Activated T-helper 1 cell treated with Interleukin-2 at 50 U/mL for 16 hours (primary cell): ENCODE measurements at places on chromosomes 7 and 10.

- no peak for DNase-seq
Measured at GRCh38 chr7:79377097-79377496, 76.4 kb downstream of the MAGI2 start.

GRCh38 chr7:54906963-54907362, 111.9 kb upstream of the EGFR start:
- no peak for DNase-seq

DNA sequence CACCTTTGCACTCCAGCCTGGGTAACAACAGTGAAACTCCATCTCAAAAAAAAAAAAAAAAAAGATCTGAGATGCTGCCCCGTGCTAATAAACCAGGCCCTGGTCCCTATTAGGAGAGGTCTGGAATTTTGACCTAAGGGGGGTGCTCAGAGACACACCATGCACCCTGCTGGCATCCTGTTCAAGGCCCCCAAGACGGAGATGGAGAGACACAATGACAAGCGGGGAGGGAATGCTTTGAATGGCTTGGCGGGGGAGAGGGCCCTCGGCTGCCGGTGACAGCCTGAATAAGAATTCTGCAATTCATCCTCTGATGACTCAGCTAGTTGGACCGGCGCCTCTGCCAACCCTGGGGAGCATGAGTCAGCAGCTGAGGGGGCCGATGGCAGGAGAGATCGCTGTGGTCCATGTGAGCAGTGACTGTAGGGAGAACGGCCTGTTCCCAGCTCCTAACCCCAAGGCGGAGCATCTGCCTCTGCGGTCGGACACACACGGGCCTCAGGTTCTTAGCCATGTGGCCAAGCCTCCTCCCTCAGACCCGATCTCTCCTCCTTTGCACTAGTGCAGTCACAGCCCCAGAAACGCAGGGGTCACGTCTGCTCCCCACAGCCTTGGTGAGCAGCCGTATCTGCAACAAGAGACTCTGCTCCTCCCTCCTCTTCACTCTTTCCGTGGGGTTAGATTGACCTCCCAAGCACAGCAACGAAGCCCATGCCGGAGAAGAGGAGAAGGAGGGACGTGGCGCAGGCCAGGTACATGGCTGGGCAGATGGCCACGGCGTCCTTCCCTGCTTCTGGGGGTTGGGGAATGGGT, 14.9 kb downstream of the TRIM56 start:
- DNase-seq = no peak

- no peak for DNase-seq
Measured at GRCh38 chr7:7118822-7119221, 63.5 kb upstream of the C1GALT1 start.

GRCh38 chr10:22434521-22434920, 89.2 kb downstream of the SPAG6 start:
- DNase-seq = no peak

GRCh38 chr7:41977151-41977651, 259.8 kb downstream of the GLI3 start:
- no peak for DNase-seq

- DNase-seq = no peak
Measured at GRCh38 chr7:82534684-82535083, 91.1 kb upstream of the CACNA2D1 start.

- DNase-seq = no peak
Measured at GRCh38 chr10:125772864-125773180, 2.8 kb downstream of the MMP21 start.

DNA sequence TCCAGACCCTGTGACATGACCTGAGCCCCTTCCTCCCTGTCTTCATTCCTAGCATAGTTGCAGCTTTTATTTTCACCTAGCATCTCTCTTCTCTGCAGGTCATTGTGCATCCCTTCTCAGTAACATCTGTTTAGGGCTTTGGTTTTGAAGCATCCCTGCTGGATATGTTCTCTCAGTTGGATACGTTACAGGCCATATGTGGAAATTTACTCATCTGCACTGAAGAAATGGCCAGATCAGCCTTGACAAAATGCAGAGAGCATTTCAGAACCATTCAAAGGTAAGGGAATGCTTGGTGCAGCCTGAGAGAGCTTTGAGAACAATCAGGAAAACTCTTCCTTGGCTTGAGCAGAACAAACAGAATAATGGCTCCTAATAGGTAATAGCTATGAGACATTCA, 647.0 kb downstream of the KCNMA1 start:
- no peak for DNase-seq

GRCh38 chr10:17209881-17210280, 8.4 kb upstream of the TRDMT1 start:
- DNase-seq = no peak

- DNase-seq = no peak
Measured at GRCh38 chr10:45997994-45998763, 25.9 kb downstream of the TIMM23 start.

DNA sequence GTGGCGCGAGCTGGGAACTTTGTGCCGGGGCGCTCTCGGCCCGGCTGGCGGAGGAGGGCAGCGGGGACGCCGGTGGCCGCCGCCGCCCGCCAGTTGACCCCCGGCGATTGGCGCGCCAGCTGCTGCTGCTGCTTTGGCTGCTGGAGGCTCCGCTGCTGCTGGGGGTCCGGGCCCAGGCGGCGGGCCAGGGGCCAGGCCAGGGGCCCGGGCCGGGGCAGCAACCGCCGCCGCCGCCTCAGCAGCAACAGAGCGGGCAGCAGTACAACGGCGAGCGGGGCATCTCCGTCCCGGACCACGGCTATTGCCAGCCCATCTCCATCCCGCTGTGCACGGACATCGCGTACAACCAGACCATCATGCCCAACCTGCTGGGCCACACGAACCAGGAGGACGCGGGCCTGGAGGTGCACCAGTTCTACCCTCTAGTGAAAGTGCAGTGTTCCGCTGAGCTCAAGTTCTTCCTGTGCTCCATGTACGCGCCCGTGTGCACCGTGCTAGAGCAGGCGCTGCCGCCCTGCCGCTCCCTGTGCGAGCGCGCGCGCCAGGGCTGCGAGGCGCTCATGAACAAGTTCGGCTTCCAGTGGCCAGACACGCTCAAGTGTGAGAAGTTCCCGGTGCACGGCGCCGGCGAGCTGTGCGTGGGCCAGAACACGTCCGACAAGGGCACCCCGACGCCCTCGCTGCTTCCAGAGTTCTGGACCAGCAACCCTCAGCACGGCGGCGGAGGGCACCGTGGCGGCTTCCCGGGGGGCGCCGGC, 870 bp downstream of the FZD1 start:
- DNase-seq = no peak

- no peak for DNase-seq
Measured at GRCh38 chr10:72487521-72487920, 132.8 kb upstream of the DNAJB12 start.

GRCh38 chr7:103686763-103687162, 240.8 kb upstream of the SLC26A5 start:
- DNase-seq = no peak

DNA sequence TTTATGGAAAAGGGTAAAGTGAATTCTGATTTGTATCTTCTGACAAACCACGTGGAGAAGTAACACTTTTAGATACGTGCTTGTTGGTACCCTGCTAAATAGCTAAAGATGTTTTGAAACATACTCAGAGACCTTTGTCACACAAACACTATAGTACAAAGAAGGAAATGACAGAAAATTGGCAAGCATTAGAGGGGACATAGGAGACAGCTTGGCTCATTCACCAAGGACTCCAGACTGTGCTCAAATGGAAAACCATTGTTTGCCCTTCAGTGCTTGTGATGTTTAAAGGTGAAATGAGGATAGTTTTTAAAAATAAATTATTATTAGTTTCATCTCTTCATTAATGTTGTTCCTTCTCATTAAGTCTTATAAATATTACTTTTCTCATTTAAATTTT, 34.0 kb upstream of the CD36 start:
- DNase-seq = no peak

- DNase-seq = no peak
Measured at GRCh38 chr7:143456992-143457793, 13.9 kb downstream of the TAS2R60 start.

DNA sequence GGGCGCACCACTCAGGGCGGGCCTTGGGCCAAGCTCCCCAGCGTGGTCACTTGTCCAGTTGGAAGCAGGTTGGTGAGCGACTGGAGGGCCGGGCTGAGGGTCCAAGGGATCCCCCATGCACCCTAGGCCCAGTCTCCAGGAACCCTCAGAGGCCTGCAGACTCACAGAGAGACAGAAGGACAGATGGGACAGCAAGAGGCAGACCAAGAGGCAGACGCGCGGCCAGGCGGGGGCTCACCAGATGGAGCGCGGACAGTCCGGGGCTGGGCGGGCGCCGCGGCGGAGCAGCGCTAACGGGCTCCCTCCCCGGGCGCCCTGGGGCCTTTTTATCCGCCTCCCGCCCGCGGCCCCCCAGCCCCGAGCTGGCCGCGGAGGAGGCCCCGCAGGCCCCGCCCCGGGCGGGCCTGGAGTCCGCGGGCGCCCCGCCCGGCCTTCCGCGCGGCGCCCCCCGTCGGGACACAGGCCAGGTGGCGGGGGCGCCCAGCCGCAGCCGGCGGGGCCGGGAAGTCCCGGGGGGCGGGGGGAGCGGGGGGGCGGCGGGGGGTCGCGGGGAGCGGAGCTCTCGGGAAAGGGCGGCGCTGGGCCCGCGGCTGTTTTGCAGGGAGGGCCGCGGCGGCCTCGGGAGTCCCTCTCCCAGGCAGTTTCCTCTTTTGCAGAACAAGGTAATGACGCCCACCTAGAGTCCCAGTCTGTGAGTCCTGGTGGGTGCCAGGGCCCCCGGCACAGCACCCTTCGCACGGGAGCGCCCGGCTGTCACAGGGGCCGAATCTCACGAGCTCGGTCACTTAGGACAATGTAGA, at the start of gene LOXL4:
LOXL4 (minus strand) TSS at position 301 of the 800 bp plus-strand sequence. CDS start 5,175 bp downstream, outside the sequence.
- DNase-seq = no peak

GRCh38 chr7:156141941-156142340, 329.7 kb upstream of the SHH start:
- no peak for DNase-seq

- no peak for DNase-seq
Measured at GRCh38 chr10:102949916-102950315, 31.8 kb downstream of the CNNM2 start.

- no peak for DNase-seq
Measured at GRCh38 chr7:90404777-90405176, 1.5 kb downstream of the CLDN12 start.

DNA sequence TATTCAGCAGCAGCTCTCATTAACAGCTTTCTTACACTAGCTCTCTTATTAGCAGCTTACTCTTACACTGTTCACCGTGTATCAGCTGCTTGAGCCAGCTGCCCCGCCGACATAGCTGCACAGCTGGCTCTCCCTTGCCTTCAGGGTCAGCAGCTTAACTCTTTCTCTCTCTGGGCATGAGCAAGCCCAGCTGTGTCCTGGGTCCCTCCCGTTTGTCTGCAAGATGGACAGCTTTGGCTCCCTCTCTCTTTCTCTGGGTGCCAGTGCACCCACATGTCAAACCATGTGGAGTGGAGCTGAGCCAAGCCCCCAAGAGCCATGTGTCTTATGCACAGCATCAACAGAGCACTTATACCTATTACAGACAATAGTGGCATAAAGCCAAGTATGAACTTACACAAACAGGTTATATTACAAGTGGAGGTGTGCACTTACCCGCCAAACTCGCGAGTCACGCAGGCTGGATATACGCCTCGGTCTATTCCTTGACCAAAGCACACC, 35.7 kb upstream of the MTPAP start:
- no peak for DNase-seq

DNA sequence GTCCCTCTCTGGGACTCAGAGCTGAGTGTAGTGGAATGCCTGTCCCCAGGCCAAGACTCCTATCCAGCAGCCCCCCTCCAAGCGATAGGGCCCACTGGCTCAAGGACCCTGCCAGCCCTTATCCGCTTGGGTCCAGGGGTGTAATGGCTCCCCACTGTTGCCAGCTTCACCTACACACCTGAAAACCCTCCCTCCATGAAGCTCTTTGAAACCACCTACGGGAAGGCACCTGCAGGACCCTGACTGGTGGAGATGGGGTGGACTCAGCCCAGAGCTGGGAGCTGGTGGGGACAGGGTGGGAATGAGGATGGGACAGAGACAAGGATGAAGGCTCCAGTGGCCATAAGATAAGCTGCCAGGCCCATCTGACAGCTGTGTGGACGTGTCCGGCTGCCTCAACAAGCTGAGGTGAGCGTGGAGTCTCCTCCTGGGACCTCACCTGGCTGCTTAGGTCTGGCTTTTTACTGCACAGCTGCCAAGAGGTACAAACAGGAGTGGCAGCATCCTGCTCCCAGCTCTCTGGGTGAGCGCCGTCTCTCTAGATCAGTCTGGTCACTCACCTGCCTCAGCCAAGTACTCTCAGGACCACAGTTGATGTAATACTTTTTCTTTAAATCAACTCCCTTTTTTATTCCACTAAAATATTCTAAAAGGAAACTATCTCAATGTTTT, 41.9 kb downstream of the DRGX start:
- no peak for DNase-seq
